ENCODE measurements at places on chromosomes 5 and 9.

- DNase-seq, result no peak
Observed at GRCh38 chr9:72407114-72407513, 42.1 kb upstream of the ZFAND5 start.

DNA sequence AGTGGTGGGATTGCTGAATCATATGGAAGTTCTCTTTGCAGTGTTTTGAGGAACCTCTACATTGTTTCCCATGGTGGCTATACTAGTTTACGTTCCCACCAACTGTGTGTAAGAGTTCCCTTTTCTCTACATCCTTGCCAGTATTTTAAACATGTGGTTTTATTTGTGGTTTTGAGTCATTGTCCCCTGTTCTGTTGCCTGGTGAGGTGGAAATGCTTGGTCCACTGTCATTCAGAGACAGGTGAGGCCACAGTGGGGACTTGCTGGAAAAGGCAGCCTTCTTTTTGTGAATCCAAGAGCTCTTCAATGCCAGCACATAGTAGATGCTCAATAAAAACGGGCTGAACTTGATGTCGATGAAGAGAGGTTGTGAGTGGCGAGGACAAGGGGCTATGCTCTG lies 44.2 kb downstream of the SH3PXD2B start:
- DNase-seq, result no peak

DNA sequence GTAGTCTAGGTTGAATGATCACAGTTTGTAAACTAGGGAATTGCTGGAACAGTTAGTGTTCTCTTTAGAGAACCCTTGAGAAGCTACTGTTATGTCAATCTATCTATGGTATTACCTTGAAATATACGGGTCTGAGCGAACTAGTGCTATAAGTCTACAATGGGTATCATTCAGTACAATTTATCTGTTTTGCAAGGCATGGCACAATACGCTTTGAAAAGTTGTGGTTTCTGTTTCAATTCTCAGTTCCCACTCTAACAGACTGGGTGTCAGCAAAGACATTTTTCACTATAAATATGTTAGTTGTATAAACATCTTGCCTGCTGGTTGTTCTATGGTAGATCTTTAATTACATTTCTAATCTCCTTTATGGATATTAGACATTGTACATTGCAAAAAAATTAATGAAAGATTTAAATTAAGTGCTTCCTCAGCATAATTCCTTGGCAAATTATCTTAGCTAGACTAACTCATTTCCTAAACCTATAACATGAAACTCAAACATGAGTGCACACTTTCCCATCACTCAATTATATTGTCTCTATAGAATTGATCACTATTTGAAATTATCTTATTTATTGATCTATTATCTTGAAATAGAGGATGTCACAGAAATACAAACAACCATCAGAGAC lies 24.9 kb upstream of the SLCO6A1 start:
- DNase-seq, result no peak

DNA sequence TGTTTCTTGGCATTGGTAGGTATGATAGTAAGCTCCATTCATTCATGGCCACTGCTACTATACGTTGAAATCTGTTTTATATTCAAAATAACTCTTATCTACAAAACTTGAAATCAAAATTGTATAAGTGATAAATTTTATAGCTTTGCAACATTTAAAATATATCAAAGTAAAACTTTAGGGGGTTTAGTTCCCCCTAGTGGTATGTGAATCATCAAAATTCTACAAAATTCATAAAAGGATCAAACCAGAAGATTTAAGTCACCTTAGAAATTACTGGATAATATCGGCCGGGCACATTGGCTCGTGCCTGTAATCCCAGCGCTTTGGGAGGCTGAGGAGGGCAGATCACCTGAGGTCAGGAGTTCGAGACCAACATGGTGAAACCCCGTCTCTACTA lies 243.0 kb upstream of the CDH18 start:
- no peak for DNase-seq

DNA sequence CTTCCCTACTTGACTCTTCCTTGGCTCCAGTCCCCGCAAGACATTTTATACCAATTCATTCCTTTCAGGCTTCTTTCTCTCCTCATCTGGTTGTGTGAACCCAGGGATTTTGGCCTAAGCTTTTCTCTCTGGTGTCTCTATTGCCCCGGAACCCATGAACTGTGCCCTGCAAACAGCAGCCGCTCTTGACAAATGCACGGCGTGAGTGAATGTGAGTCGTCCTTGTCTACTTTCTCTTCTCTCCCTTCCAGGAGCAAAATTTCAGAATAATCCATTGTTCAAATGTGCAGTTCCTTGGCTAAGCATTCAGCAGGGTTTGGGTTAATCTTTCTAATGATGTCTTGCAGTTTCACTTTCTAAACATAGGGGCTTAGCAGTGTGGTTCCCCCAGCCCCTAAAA lies 250.4 kb upstream of the IRX4 start:
- DNase-seq, result no peak

DNA sequence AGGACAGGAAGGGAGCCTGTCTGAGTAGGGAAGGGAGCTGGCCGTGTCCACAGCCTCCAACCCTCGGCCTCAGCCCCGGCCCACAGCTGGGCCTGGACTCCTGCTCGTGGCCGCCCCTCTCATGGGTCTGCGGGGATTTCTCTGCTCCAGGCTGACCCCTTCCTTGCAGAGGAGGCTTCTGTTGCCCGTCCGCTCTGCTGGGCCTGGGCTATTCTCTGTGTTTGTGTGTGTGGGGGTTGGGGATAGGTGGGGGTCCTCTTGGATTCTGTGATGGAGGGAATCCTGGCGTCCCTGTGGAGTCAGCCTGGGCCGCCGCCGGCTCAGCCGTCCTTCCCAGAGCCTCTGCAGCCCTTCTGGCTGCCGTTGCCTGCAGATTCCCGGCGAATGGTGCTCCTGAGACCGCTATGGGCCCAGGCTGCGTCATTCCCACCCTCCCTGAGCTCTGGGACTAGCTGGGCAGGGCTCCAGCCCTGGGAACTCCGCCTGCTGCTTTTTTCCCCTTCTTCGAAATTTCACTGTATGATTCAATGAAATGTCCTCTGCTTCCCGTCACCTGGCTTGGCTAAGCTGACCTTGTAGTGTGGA lies 64.2 kb downstream of the FGF18 start:
- no peak for DNase-seq

DNA sequence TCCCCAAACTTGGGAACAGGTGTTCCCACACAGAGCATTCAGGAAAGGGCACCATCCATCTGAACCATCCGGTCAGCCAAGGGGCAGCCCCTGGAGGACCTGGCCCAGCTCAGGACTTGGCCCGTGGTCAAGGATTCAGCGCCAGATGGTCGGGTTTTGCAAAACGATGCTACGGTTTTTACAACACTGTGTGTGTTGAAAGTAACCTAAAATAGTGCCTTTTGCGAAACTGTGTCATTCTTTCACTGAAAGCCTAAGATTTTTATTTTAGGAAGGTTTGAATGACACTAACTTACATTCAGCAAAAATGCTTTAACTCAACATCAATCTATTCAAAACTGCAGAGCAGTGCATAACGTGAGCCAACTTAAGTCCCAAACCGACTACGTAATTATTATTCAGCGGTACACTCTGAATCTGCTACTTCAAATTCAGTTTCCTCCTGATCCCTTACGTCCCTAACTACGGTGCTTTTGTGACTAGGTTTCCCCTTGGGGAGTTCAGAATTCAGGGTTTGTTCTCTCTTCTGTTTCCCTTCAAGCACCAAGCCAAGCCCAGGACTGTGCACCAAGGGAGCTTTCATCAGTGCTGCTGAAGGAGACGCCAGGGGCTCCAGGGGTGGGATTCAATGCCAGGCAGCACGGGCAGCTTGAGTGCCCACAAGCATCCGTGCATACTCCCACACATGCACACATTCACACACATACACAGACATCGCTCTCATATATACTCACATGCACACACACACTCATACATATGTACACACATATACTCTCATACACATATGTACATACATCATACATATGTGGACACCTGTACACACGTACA lies 25.8 kb downstream of the LPCAT1 start:
- DNase-seq, result no peak

GRCh38 chr5:156475182-156476157 lies 148.5 kb downstream of the SGCD start:
- DNase-seq, result no peak

GRCh38 chr5:92991581-92992067 lies 589.4 kb downstream of the NR2F1-AS1 start:
- no peak for DNase-seq

DNA sequence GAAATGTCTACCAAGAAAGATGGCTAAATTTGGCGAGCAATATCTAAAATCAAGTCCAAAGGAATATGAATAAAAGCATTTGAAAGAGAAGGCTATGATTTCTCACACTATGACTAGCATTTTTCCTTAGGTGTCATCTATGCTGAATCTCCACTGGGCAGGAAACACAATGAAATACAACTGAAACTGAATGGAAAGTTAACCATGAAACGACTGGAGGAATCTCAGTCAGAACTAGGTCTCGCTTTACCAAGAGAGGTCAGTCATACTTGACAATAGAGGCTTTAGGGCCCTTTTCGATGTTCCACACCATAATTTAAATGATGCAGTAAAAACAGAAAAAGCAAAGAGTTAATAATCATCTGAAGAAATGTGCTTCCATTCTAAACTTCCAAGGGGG lies 339.0 kb downstream of the PDE4D start:
- DNase-seq, result no peak

- DNase-seq, result no peak
Observed at GRCh38 chr5:154236536-154237375, 46.2 kb downstream of the GALNT10 start.

- DNase-seq, result no peak
Observed at GRCh38 chr9:129523943-129524581, 96.8 kb downstream of the C9orf50 start.

DNA sequence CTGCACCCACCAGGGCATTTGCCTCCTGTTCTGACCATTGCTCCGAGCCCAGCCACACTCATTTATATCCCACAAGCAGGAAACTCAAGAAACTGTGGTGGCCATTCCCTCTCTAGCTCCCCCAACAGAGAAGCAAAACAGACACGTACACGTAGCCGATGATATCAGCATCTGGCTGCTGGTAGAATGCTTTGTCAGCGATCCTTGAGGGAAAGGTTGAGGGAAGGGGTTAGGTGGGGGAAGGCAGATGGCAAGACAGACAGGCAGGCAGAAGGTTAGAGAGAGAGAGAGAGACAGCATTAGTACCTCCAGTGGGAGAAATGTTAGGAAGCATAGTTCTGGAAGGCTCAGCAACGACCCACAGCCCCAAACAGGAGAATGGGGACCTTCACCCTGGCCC lies 7.8 kb downstream of the HIGD2A start:
- no peak for DNase-seq

- no peak for DNase-seq
Observed at GRCh38 chr5:126402621-126403555, 20.3 kb upstream of the GRAMD2B start.

DNA sequence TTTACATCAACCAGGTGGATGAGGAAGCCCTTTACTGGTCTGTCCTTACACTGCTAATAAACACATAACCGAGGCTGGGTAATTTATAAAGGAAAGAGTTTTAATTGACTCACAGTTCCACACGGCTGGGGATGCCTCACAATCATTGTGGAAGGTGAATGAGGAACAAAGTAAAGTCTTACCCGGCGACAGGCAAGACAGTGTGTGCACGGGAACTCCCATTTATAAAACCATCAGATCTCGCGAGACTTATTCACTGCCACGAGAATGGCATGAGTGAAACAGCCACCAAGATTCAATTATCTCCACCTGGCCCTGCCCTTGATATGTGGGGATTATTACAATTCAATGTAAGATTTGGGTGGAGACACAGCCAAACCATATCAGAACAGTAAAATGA lies 67.3 kb upstream of the GRAMD2B start:
- no peak for DNase-seq

GRCh38 chr5:168047669-168048111 lies 243.8 kb upstream of the WWC1 start:
- DNase-seq, result no peak

DNA sequence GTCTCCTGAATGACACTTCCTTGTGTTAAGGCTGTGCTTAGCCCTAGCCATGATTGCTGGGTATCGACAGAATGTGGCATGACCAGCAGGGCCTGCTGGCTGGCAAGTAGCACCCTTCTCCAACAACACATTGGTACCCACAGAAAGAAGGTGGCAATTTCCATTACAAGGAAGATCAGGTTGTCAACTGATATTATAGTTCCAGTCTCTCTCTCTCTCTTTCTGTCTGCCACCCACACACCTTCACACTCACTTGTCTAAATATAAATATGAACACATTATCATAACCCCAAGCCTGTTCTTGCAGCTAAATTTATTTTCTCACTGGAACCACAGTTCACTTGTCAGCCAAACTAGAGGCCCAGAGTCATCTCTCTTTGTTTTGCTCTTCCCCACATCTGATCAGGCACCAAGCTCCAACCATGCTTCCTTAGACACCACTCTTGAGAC lies 408.1 kb upstream of the PIK3R1 start:
- DNase-seq, result no peak

DNA sequence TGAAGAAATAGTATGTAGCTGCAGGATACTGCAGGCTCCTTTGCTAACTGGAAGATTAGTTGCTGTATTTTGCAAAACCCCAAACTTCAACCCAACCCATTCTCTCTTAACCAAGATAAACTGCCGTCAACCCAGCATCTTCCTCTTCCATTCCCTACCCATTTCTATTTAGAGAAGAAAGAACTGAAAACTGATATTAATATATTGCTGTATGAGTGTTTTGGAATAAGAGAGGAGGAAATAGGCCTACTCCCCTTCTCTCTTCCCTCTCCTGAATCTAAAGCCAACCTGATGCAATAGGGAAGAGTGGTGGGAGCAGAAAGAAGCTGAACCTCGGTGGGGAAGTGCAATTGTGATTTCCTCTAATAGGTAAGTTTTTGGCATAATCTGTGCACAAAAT lies 83.7 kb downstream of the TMEM215 start:
- DNase-seq, result no peak

DNA sequence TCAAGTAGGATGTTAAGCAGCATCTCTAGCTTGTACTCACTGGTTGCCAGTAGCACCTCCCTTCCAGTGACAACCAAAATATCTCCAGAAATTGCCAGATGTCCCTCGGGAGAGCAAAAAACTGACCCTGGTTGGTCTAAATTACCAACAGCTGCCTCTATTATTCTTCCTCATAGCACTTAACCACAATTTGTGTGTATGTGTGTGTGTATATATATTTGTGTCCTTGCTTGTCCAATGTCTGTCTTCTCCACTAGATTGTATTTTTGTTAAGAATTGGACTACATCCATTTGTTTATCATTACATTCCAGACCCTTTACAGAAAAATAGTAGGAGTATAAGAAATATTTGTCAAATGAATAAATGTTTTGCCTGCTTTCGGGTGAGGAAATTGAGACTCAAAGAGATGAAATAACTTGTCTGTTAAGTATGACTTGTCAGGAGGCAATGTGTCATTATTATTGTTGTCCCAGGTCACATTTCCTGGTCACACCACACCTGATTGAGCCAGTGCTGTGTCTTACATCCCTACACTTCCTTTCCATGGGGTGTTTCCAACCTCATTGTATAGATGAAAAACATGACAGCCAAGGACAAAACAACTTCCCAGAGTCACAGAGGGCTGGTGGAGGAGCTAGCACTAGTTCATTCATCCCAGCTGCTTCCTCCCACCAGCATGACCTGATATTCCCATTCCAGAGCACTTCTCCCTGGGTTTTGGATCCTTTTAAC lies 11.4 kb upstream of the GRPEL2 start:
- DNase-seq, result no peak

Measured in NCI-H1436 (cell line).